Activated CD4-positive, alpha-beta T cell treated with anti-CD3 and anti-CD28 coated beads, Interleukin-2, amount 10 ng/mL, durations not matched to agents 7 days and 5 days (primary cell): ENCODE measurements at places on chromosomes 2 and 18.

DNA sequence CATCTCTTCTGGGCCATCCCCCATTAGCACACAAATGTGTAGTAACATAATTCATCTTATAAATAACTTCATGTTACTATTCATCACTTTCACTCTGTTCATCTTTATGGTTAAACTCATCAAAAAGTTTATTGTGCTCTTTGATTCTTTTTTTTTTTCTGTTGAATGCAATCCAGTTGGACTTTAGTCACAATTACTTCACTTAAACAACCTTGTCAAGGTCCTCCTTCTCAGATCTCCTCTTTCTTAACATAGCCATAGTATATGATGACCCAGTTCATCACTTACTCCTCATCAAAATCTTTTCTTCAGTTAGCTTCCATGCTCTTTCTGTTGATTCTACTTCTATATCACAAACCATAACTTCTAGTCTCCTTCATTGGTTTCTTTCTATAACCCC, 80.2 kb upstream of the ZC3H15 start:
- DNase-seq, result no peak

DNA sequence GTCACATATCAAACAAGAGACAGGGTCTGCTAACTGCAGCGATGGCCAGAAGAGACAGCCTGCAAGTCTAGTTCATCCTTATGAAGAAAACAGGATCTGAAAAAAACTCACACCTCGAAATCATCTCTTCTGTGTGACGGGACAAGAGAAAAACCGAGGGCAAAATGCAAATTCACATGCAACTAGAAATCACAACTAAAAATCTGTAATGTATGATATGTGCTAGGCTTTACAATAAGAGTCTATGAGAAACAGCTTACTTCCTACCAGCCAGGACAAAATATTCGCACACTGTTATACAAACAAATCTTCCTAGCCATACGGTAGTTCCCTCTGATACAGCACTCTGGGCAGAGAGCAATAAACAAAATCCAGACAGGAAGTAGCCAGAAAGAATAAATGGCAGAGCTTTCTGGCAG, 48.8 kb downstream of the ANKRD44 start:
- DNase-seq, result no peak

DNA sequence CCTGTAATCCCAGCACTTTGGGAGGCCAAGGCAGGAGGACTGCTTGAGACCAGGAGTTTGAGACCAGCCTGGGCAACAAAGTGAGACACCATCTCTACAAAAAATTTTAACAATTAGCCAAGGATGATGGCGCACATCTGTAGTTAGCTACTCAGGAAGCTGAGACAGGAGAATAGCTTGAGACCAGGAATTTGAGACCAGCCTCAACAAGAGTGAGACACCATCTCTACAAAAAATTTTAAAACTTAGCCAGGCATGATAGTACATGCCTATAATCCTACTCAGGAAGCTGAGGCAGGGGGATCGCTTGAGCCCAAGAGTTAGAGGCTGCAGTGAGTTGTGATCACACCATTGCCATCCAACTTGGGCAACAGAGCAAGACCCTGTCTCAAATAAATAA, 7.0 kb downstream of the MEMO1 start:
- DNase-seq, result no peak

GRCh38 chr2:175152242-175152641, 15.8 kb downstream of the ATF2 start:
- DNase-seq, result no peak

DNA sequence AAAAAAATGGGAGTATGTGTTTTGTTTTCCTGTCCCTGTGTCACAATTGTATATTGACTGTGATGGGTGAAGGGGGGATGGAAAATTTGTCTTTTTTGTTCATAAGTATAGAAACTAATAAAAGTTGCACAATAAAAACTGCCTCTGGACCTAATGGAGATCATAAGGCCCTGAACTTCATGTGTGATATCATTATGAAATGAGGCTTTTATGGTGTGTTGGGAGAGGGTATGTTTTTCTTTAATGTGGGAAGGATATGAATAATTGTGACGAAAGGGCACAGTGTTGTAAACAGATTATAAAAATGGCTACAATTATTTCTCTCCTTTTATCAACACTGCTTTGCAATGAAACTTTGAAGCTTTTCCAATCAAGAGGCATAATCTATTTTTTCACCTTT, 1889.3 kb upstream of the CELF4 start:
- no peak for DNase-seq

GRCh38 chr2:201006704-201007103, 43.2 kb upstream of the ORC2 start:
- DNase-seq, result no peak

DNA sequence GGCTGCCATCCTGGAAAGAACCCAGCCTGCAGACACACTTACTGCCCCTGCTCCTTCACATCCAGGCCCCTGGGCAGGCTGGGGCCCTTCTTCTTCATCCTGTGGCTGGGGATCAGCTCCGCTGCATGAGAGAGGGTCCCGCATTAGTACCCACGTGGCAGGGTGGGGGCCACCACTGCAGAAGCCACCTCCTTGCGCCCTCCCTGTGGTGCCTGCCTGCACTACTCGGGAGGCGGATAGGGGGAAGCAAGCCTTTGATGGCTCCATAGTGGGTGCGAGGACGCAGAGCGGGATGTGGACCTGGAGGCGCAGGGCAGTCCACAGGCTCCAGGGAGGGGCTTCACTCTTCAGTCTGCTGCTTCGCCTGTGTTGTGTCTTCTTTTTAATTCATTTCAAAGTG, 46.7 kb downstream of the GPC1 start:
- no peak for DNase-seq

DNA sequence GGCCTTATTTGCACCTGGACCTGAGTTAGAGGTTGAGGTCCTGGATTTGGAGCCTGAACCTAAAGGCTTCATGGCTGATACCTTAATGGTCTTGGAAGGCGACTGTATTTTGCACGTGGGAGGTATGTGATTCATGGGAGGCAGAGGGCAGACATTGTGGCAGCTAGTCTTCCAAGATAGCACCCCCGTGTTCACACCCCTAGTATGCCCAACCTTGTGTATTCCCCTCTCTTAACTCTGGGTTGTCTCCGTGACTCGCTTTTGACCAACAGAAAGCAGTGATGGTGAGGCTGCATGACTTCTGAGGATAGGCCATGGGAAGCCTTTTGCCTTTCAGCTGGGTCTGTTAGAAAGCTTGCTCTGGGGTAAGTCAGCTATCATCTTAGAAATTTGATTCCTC, 45.8 kb upstream of the HAAO start:
- no peak for DNase-seq

GRCh38 chr2:41937921-41938708, 109.7 kb upstream of the PKDCC start:
- no peak for DNase-seq

- no peak for DNase-seq
These were observed 1977.7 kb upstream of the LRRTM1 start for GRCh38 chr2:82282111-82282882.

DNA sequence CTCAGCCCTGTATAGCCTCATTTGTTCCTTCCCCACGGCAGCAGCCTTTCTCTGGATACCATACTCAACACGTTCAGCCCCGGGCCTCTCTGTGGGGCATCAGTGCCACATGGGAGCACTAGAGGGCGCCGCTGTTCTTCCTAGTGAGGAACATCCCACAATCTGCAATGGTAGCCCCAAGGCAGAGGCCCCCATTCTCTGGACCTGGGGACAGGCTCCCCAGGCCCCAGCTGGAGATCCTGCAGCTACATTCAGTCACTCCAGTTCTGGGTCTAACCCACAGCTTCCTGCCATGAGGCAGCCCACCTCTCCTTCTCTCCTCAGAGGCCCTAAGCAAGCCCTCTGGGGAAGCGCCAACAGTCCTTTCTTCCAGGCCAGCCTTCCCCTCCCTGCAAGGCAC, 14.2 kb upstream of the SFXN5 start:
- peak; percentile 85 for DNase-seq

DNA sequence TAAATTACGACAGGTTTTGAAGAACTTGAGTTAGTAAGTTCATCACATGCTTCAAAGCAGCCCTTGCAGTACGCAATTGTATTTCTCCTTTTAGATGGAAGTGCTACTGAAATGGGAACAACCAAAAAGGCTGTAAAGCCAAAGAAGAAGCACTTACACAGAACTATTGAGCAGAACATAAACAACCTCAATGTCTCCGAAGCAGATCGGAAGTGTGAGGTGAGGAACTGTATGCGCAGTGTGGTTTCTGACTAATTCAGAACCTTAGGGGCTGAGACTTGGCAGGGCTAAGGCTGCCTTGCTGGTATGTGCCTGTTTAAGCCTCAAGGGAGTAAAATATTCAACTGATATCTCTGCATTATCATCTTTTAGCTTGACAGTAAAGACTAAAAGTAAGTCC, 8.4 kb downstream of the NCAPH start:
- DNase-seq, result peak; percentile 38

- DNase-seq, result no peak
These were observed 78.4 kb upstream of the AQP4 start for GRCh38 chr18:26943906-26944305.

- no peak for DNase-seq
These were observed 79.0 kb downstream of the LBH start for GRCh38 chr2:30310371-30310770.

DNA sequence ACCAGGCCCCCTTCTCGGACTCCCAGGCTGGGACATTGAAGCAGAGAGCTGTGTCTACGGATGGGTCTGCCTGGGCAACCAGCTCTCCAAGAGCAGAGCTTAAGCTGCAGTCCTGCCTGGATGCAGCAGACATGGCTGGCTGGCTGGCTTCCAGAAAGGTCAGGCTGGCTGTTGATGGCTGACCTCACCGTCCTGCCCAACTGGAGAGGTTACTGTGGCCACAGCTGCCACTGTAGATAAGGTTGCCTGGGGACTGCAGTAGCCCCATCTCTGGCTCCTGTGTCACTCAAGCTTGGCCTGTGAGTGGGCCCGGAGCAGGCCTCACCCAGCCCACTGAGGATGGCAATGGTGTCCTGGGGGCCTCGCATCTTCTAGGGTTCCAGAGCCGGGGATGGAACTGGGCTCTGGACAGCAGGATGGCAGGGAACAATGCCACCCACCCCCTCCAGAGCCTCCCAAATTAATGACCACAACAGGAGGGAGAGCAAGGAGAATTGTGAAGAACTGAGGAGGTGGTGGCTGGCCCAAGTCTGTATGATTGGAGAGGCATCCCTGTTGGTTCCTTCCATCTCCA, 37.0 kb upstream of the FOSL2 start:
- DNase-seq, result no peak
